Cerebellum (tissue), 4 donors: ENCODE measurements at places on chromosomes 13 and 19.
A peak's percentile ranks its signal among the peaks of the same experiment; 100 is the strongest.

DNA sequence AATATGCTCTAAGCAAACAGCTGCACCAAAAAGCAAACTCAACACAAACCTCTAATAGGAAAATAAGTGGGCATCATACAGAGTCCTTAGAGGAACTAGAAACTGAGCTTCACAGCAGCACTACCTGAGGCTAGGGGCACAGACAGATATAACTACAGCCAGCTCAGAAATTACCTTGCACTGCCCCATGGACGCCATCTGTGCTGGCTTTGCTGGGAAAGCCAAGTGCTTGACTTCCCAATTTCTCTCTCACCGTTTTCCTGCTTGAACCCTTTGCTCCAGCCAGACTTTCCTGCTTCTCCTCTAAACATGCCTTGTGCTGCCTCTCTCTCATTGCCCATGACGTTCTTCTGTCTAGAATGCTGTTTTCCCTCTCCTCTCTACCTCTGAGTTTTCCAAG lies 29.3 kb downstream of the MTUS2 start:
- peak; percentile 57 for DNase-seq

- peak; percentile 94 for DNase-seq
Observed at GRCh38 chr19:9309974-9310446, 372 bp upstream of the ZNF699 start.

DNA sequence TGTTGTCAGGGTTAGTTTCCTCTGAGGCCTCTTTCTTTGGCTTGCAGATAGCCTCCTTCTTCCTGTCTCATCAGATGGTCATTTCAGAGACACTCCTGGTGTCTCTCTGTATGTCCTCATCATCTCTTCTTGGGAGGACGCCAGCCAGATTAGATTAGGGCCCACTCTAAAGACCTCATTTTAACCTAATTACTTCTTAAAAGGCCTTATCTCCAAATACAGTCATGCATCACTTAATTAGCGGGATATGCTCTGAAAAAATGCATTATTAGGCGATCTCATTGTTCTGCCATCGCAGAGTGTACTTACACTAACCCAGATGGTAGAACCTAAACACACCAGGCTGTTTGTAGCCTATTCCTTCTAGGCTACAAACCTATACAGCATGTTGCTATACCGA lies 89.0 kb downstream of the CDK8 start:
- no peak for DNase-seq

DNA sequence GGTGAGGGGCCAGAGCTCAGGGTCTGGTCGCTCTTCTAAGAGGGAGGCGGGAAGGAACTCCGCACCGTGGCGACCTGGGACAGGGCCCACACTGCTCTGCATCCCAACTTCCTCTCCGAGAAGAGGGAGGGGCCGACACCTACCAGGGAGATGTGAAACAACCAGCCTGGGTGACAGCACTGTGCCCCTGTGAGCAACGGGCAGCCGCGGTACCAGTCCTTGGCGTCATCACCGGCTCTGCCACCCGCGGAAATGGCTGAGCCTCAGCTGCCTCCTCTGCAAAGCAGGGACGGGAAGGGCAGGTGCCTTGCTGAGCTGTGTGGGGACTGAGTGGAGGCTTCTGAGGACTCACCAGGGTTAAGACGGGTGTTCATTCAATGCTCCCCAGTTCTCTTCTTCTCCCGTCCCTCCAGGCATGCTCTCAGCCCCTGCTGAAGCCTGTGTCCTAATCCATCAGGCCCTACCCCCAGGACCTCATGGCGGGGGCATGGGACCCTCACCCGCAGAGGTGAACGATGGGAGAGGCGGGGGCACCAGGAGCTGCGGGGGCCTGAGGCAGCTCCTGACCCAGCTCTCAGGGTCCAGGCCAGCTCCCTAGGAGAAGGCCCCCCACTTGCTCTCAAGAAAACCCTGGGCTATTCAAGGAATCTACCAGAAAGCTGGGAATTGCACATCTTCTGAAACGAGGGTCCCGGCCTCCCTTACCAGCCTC lies 9.3 kb downstream of the ZNF787 start:
- DNase-seq: peak; percentile 50

- no peak for DNase-seq
Observed at GRCh38 chr19:2288818-2289713, 7.1 kb upstream of the PEAK3 start.

GRCh38 chr13:20142023-20142926 lies 18.6 kb downstream of the GJA3 start:
- DNase-seq: no peak

DNA sequence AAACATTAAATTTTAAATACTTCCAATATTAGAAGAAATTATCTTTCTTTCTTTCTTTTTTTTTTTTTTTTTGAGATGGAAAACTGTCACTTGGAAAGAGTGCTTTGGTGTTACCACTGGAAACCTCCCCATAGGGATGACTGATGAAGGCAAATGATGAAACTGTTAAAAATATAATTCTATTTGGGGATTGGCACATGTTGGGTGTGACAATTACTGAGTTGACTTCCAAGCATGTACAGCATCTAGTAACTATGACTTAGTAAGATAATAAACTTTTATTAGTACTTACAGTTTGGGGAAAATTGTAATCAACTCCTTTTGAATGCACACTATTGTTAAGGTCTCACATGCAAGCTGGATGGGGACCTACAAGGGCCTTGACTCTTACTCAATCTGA lies 592.5 kb downstream of the KCTD12 start:
- DNase-seq: no peak

GRCh38 chr13:48778610-48779009 lies 124.9 kb downstream of the CYSLTR2 start:
- DNase-seq: no peak

DNA sequence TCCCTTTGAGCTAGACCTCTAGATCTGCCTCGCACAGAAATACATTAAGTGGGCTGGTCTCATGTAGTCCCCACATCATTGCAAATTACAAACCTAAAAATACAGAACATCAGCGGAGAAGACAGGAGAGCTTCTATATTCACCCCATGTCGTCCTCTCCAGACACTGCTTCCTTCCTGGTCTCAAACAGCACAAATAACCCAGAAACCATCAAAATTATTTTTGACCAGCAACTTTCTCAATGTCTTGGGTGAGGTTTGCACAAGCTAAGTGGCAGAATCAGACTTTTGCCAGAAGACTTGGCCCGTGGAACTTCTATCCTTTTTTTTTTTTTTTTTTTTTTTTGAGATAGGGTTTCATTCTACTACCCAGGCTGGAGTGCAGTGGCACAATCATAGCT lies 28.2 kb downstream of the CLEC17A start:
- DNase-seq: no peak

GRCh38 chr13:74696148-74696922 lies 562.1 kb upstream of the KLF12 start:
- no peak for DNase-seq
